CD4-positive, alpha-beta T cell treated with Interleukin-6 at 100 ng/mL for 8 hours (primary cell): ENCODE measurements at places on chromosomes 1 and 21.

- DNase-seq: no peak
Measured at GRCh38 chr1:21961799-21962198, 15.0 kb upstream of the CELA3B start.

DNA sequence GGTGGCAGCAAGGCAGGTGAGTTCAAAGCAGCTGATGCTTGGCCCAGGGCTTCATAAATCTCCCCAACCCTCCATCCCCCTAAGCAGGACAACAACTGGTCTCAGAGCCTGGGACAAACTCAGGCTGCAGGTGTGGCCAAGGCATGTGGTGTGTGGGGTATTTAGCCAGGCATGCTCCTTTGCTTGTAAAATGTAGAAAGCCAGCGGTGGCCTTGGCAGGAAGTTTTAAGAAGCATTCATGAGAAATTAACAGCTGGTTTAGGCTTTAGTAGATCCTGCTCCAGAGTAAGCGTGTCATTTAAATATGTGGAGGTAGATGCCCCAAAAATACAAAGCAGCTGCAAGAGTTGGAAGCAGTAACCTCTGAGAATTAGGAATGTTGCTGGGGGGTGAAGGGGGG lies 44.8 kb downstream of the NTPCR start:
- no peak for DNase-seq

- no peak for DNase-seq
Measured at GRCh38 chr1:183941001-183941400, 96.5 kb downstream of the COLGALT2 start.

GRCh38 chr21:43355266-43355924 lies 71.5 kb downstream of the SIK1 start:
- no peak for DNase-seq

- peak; percentile 34 for DNase-seq
Measured at GRCh38 chr1:10932088-10932487, 80.4 kb upstream of the TARDBP start.

GRCh38 chr1:76480827-76481226 lies 386.5 kb upstream of the ST6GALNAC5 start:
- DNase-seq: no peak

GRCh38 chr1:227440182-227440581 lies 121.9 kb upstream of the CDC42BPA start:
- no peak for DNase-seq

DNA sequence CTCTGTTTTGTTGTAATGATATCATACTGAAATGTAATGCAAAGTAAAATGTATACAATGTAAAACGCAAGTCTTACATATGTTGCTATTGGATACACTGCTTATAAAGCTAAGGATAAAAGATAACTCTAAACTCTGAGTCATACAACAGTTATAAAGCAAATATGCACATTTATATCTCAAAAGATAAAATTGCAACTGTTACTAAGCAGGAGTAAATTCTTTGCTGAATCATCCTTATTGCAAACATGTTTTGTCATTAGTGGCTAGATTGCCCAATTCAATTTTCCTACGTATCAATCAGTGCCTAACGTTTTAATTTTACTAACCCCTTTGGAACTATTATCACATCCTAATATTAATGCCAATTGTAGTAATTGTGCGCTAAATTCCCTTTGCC lies 762.9 kb downstream of the LTN1 start:
- no peak for DNase-seq

- no peak for DNase-seq
Measured at GRCh38 chr1:51519865-51520699, 1.0 kb upstream of the EPS15 start.

- DNase-seq: no peak
Measured at GRCh38 chr1:29166291-29166878, 15.3 kb downstream of the SRSF4 start.

DNA sequence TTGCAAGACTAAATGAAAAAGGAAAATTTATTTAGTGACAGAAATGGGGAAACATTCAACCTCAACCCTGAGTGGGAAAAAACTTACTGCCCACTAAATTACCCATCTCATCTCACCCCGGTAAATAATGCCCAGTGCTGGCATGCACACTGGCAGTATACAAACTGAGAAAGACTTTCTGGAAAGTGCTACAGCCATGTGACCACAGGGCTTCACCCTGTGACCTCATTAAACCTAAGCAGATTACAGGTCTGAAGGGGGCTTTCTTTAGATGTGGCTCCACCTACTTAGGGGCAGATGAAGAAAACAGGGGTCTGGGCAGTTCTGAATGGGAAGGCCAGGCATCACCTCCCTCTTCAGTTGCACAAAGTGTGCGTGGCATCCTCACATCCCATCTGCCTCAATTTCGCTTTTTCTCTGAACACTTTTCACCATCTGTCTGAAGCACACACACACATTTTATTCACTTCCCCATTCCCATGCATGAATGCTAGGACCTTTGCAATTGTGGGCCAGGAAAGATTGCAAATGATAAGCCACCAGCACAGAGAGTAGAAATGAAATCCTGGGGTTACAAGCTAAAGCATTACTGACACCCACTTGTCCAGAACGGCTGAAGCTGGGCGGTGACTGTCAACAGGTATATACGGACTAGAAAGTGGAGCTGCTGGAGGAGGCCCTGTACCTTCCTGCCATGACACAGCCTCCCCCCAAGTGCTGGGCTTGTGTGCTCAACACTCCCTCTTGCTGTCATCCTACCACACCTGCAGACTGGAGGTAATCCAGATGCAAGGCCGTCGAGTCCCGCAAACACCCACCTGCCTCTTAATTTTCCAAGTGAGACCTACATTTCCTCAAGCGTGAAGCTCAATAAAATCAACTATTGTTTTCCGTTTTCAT lies 2.7 kb downstream of the NADK start:
- DNase-seq: no peak

DNA sequence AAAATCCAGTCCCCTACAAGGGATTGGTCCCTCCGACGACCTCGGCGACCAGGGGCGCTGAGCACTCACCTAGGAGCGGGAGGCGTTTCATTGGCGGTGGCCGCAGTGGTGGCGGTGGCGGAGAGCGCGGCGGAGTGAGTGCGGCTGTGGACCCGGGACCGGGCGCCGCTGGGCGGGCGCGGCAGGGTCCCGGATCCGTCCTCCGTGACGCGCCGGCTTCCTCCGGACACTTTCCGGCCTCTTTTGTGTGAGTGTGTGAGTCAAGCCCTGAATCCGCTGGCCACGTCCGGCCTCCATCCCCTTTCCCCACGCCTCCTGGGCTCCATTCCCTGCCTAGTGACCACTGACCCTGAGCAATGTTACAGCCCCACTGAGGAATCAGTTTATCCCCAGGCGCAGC lies at the start of gene ADGRL4:
TSS of gene ADGRL4 (minus strand) at position 167 of the 400 bp plus-strand sequence. CDS start at position 91, 76 bp downstream.
- DNase-seq: no peak

DNA sequence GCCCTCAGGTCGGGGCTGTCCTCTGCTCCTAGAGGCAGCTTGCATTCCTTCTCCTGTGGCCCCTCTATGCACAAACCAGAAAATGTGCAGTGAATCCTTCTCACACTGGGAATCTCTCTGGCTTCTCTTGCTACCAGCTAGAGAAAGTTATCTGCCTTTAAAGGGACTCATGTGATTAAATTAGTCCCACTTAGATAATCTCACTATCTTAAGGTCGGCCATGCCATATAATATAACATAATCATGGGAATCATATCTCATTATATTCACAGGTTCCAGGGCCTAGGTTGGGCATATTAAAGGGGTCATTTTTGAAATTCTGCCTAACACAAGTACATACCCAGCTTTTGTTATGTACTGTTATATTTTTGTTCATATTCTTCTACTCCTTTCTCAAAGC lies 31.4 kb downstream of the PTGFR start:
- no peak for DNase-seq

- DNase-seq: no peak
Measured at GRCh38 chr1:208848854-208849253, 604.7 kb upstream of the PLXNA2 start.

DNA sequence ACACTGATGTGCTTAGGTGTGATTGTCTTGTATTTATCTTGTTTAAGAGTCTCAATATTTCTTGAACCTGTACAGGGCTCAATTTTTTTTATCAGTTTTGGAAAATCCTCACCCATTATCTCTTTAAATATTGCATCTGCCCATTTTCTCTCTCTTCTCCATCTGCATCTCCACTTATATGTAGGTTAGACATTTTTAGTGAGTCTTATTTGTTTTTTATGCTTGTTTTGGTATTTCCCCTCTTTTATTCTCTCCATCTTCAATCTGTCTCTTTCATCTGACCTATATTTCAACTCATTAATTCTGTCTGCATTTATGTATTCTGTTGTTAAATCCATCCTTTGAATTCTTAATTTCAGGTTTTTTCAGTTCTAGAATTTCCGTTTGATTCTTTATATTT lies 32.9 kb upstream of the SHCBP1L start:
- DNase-seq: no peak

DNA sequence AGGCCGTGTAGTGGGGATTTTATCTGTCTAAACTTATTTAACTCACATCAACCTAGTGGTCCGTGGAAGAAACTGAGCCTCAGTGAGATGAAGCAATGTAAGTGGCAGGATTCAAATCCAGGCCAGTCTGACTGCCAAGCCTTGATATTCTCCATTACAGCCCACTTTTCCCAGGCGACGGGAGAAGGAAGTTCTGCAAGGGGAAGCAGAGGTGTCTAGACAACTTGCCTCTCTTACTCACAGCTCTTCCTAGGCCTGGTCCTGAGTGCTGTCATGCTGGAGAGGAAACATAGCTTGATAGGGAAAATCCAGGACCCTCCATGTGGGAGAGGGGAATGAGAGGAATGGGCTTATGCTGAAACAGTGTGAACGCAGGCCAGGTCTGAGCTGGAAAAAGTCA lies 9.1 kb downstream of the CTSE start:
- no peak for DNase-seq

- no peak for DNase-seq
Measured at GRCh38 chr21:41059871-41060270, 108.1 kb upstream of the BACE2 start.

- no peak for DNase-seq
Measured at GRCh38 chr1:233379869-233380438, 52.4 kb downstream of the MAP3K21 start.

- peak; percentile 52 for DNase-seq
Measured at GRCh38 chr1:235866205-235866912, at the start of gene LYST. LYST (minus strand) TSS chr1:235866906; CDS start chr1:235830417, 36,489 bp downstream.

DNA sequence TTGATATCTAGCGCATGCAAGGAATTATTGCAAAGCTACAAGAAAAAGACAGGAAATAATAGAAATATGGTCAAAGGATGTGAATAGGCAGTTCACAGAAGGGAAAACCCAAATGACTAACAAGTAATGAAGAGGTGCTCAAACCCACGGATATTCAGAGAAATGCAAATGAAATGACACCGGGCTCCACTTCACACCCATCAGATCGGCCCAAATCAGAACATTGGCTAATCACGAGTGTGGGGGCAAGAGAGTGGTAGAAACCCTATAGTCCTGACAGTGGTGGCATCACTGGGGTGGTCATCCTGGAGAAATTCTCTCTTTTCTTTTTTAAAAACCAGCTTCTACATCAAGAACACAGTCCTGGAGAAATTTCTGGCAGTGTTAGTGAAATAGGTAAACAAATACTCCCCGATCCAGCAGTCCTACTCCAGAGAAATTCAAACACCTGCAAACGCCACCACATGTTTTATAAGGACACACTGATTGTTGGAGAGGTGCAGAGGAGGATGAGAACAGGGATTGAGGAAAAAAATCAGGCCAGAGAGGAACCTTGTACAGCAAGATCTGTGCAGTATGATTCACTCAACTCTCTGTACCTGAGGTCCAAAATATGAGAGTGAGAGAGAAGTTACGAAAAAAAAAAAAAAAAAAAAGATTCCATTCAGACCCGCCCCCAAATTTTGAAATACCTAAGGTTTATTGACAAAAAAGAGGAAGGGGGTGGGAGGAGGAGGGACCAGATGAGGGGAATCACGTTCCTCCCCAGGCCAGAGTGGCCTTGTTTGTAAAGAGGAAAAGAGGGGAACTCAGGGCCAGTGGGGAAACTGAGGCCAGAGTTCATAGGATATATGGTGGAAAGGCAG lies 9.2 kb upstream of the TNFRSF1B start:
- peak; percentile 60 for DNase-seq

DNA sequence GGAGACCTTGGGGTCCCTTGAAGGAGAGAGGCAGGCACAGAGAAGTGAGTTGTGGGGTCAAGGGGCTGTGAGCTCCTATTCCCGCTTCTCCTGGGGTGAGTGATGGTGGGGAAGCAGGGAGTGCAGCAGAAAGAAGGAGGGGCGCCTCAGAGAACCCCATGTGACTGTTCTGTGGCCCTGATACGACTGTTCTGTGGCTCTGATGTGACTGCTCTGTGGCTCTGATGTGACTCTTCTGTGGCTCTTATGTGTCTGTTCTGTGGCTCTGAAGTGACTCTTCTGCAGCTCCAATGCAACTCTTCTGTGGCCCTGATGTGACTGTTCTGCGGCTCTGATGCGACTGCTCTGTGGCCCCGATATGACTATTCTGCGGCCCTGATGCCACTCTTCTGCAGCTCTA lies 29.9 kb upstream of the UMODL1 start:
- no peak for DNase-seq

DNA sequence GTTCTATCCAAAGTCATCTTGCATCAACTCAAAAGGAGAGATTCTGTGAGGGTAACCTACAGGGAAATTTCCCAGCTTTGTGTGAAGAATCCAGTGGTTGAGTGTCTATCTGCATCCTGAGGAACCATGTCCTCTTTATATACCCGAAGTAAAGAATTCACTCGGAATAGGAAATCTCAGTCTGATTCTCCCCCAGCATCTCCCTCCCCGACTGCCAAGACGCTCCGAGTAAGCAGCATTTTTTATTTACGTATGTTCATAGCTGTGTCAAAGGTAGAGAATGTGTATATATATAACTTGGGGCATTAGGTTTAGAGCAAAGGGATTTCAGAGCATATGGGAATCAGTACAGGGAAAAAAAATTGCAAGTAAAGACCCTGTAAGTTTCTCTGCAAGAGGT lies 170.2 kb downstream of the SYT2 start:
- DNase-seq: no peak

DNA sequence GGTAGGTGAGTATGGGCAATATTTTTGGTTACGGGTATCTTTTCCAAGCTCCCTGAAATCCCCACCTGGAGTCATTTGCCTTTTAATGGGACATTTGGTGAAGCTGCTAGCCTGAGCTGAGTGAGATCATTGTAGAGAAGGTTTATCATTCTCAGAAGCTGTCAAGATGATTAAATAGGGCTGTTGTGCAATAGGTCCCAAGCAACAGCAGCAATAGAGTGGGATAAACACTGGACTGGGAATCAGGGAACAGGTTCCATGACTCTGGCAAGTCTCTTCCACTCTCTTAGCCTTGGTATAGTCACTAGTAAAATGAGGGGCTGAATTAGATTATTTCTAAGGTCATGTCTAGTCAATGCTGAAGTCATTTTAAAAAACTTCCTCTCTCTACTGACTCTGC lies 30.3 kb upstream of the FAM78B start:
- DNase-seq: no peak

GRCh38 chr1:90443354-90443753 lies 273.7 kb downstream of the BARHL2 start:
- DNase-seq: no peak

GRCh38 chr1:60394436-60394835 lies 320.9 kb upstream of the C1orf87 start:
- no peak for DNase-seq

GRCh38 chr1:162550925-162551324 lies 10.6 kb upstream of the UAP1 start:
- no peak for DNase-seq
